ENCODE measurements at places on chromosomes 6 and 20. TPM values are rescaled to one million over a fixed set of nuclear protein-coding genes. Genes with fewer than 3 reads are reported as not detected.

The SLC17A2 gene
- 0.21 TPM for total RNA-seq

The TMC2 gene
- total RNA-seq = not detected

The PRPH2 gene
- total RNA-seq = 1.4 TPM

The LYRM4 gene
- 20.9 TPM for total RNA-seq

The CD24 gene
- 337 TPM for total RNA-seq

The RBM38 gene
- total RNA-seq = 11.6 TPM

The NHSL1 gene
- total RNA-seq = 12.0 TPM
